ENCODE measurements at places on chromosomes 6 and 20.

- DNase-seq = no peak
Measured at GRCh38 chr6:83199173-83199862, 6.2 kb downstream of the RWDD2A start.

- DNase-seq = no peak
Measured at GRCh38 chr6:148375401-148375800, 32.8 kb downstream of the SASH1 start.

GRCh38 chr6:357791-358341 lies 33.7 kb upstream of the IRF4 start:
- no peak for DNase-seq

DNA sequence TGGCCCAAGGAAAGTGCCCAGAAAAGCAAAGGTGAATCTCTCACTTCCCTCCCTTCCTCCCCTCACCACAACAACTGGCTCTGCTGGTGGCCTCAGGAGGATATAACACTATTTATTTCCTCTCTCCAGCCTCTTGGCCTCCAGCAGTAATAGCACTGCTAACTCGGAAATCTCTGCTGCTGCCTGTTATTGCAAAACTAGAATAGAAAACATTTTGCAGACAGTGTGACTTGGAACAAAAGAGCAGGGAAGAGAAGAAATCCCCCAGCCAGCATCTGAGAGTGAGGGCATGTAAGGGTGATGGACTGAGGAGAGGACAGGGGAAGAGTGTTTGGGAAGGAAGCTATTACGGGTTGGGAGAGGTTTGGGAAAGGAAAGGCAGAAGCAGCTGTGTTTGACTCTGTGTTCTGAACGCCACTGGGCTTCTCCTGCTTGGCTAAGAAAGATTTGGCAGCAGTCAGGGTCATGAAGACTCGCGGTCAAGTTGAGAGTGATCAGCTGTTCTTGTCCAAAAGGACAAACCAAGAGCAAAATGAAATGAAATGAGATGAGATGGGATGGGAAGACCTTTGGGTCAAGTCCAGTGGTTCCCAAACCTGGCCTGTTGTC lies 81.0 kb upstream of the SNX9 start:
- DNase-seq = no peak

- no peak for DNase-seq
Measured at GRCh38 chr20:31803552-31804291, 15.4 kb upstream of the MYLK2 start.

DNA sequence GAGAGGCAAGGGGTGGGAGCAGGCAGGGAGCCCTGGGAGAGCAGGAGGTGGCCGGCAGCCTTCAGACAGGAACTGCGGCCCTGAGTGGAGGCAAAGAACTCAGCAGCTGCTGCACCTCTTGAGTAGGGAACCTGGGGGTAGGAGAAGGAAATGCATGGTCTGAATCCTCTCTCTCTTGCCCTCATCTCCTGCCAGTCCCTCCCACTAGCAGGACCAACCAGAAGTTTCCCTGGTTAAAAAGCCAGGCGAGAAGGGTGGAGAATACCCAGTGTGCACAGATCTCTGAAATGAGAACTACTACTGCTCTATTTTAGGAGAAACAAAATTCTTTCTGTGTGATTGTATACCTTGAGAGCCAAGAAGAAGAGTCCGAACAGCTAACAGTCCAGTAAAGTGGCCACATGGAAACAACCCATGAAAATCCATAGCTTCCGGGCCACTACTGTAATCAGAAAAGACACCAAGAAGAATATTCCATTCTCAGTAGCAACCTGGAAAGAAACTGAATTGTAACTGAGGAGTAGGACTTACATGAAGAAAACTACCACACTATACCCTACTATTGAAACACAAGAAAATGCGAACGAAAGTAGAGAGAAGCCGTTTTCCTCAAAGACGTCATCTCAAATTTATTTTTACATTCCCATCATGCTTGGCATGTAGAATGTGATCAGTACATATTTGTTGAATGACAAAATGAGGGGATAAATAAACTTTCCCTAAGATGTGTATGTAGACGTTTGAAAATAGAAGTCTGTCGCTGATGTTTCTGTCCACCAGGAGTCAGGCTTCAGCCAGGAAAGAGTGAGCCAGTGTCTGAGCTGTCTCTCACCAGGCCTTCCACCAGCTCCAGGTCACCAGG lies 25.6 kb downstream of the WRNIP1 start:
- peak; percentile 41 for DNase-seq

DNA sequence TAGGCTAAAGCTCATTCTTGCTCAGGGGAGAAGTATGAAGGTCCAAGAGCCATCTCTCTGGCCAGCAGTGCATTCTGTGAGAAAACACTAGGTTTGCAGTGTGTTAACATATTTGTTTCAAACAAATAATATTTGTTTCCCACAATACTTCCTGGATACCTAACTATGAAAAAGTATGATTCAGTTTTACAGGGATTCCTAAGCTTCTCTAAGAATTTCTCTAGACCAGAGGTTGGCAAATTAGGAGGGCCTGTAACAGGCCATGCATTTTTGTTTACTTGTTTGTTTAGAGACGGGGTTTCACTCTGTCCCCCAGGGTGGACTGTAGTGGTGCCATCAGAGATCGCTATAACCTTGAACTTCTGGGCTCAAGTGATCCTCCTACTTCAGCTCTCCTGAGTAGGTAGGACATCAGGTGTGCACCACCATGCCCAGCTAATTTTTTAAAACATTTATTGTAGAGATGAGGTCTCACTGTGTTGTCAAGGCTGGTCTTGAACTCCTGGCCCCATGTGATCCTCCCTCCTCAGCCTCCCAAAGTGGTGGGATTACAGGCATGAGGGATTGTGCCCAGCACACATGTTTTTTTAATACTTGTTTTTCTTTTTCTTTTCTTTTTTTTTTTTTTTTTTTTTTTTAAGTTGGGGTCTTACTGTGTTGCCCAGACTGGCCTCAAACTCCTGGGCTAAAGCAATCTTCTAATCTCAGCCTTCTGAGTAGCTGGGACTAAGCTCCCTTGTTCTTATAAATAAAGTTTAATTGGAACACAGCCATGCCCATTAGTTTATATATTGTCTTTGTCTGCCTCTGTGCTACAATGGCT lies 71.7 kb downstream of the ADGRG6 start:
- no peak for DNase-seq

- no peak for DNase-seq
Measured at GRCh38 chr6:110859335-110859792, 15.2 kb upstream of the AMD1 start.

Measured in activated CD8-positive, alpha-beta memory T cell treated with anti-CD3 and anti-CD28 coated beads, Interleukin-2, amount 50 U/mL, for 4 hours (primary cell).